ENCODE measurements at places on chromosomes 11 and 22. TPM values are rescaled to one million over a fixed set of nuclear protein-coding genes. Genes with fewer than 3 reads are reported as not detected.

VWA5A gene
- 26.4 TPM for polyA plus RNA-seq

C22orf23 gene
- 0.47 TPM for polyA plus RNA-seq

FOLR1 gene
- 0.57 TPM for polyA plus RNA-seq

LRRC56 gene
- 1.7 TPM for polyA plus RNA-seq

IL17REL gene
- not detected for polyA plus RNA-seq

ENTHD1 gene
- not detected for polyA plus RNA-seq

PRMT3 gene
- polyA plus RNA-seq, result 21.9 TPM

CACNA1I gene
- 20.1 TPM for polyA plus RNA-seq

RASGRP2 gene
- polyA plus RNA-seq, result 5.4 TPM

OR52K1 gene
- polyA plus RNA-seq, result not detected

RIMBP3C gene
- 0.18 TPM for polyA plus RNA-seq

MYO18B gene
- 0.20 TPM for polyA plus RNA-seq

RPS3 gene
- polyA plus RNA-seq, result 1,425 TPM

MRGPRE gene
- not detected for polyA plus RNA-seq

CRYBA4 gene
- polyA plus RNA-seq, result not detected

INPP5J gene
- polyA plus RNA-seq, result 2.1 TPM

CRYBB2 gene
- polyA plus RNA-seq, result 1.9 TPM

KCNJ5 gene
- 44.5 TPM for polyA plus RNA-seq

CNGA4 gene
- 0.32 TPM for polyA plus RNA-seq

UVRAG gene
- polyA plus RNA-seq, result 12.9 TPM

MMP20 gene
- not detected for polyA plus RNA-seq

MMP13 gene
- polyA plus RNA-seq, result not detected

OR52H1 gene
- polyA plus RNA-seq, result not detected

CNTN5 gene
- polyA plus RNA-seq, result not detected

MRPL11 gene
- polyA plus RNA-seq, result 22.3 TPM

CHST1 gene
- polyA plus RNA-seq, result 5.0 TPM

OMP gene
- polyA plus RNA-seq, result not detected

SIRT3 gene
- polyA plus RNA-seq, result 18.2 TPM

CD3E gene
- 2.7 TPM for polyA plus RNA-seq

ANO9 gene
- 0.07 TPM for polyA plus RNA-seq

PSMA1 gene
- 234 TPM for polyA plus RNA-seq

HBG1 gene
- not detected for polyA plus RNA-seq

TMEM225 gene
- not detected for polyA plus RNA-seq

CLDN5 gene
- 0.40 TPM for polyA plus RNA-seq

PTPN5 gene
- 1.3 TPM for polyA plus RNA-seq

ISX gene
- polyA plus RNA-seq, result not detected

B3GAT1 gene
- polyA plus RNA-seq, result 2.6 TPM

DKK3 gene
- 73.6 TPM for polyA plus RNA-seq

MRGPRX3 gene
- polyA plus RNA-seq, result not detected

SCUBE2 gene
- polyA plus RNA-seq, result 3.7 TPM

SLC25A45 gene
- polyA plus RNA-seq, result 21.0 TPM

RAB39A gene
- polyA plus RNA-seq, result 1.4 TPM

VPREB1 gene
- not detected for polyA plus RNA-seq

MCAM gene
- 30.5 TPM for polyA plus RNA-seq

OR5I1 gene
- not detected for polyA plus RNA-seq

All from adrenal gland (tissue), 19 donors.